ENCODE measurements at places on chromosomes 16 and 17.
A peak's percentile ranks its signal among the peaks of the same experiment; 100 is the strongest.

GRCh38 chr16:51818342-51818944, 667.4 kb upstream of the SALL1 start:
- DNase-seq: no peak

- DNase-seq: no peak
Observed at GRCh38 chr17:39738983-39739884, 1.5 kb downstream of the GRB7 start.

DNA sequence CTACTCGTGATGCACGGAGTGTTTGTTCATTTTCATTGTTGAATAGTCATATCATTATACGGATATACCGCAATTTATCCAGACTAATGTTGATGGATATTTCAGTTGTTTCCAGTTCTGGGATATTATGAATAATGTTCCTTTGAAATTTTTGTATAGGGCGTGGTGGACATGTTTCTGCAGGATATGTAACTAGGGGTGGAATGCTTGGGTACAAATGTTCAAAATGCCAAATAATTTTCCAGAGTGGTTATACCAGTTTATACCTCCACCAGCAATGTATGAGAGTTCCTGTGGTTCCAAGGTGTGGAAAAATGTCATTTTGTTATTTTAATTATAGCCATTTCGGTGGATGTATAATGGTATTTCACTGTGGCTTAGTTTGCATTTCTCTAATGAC, 53.6 kb downstream of the NUP88 start:
- no peak for DNase-seq

GRCh38 chr16:87276091-87276701, 41.0 kb downstream of the C16orf95 start:
- DNase-seq: peak; percentile 51

Data from activated CD8-positive, alpha-beta memory T cell treated with anti-CD3 and anti-CD28 coated beads, Interleukin-2, amount 10 ng/mL, durations not matched to agents 7 days and 5 days (primary cell).